Mucosa of gallbladder (tissue), 1 donor: ENCODE measurements at places on chromosomes 2 and 18.

DNA sequence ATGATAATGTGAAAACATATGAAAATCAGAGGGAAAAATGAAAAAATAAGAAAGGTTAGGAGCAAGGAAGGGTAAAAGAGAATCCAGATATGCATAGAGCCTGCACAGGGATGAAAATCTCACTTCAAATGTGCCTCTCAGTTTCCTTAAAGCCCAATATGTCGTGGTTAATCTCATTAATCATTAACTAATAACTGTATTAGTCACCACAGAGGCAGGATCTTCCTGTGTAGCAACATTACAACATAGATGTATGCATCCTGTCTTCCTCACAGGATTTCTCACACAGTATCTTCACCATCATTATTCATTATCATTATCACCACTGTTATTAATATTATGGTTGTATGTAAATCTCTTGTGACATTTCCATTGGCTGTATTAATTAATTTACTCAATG is 361.2 kb upstream of the SOX11 start:
- DNase-seq, result no peak

GRCh38 chr2:149410701-149411484 is 80.5 kb downstream of the LYPD6 start:
- DNase-seq, result no peak

- DNase-seq, result no peak
These were observed 373.1 kb upstream of the NETO1 start for GRCh38 chr18:73240899-73241298.

- no peak for DNase-seq
These were observed 66.3 kb downstream of the MYCN start for GRCh38 chr2:16006537-16007166.

DNA sequence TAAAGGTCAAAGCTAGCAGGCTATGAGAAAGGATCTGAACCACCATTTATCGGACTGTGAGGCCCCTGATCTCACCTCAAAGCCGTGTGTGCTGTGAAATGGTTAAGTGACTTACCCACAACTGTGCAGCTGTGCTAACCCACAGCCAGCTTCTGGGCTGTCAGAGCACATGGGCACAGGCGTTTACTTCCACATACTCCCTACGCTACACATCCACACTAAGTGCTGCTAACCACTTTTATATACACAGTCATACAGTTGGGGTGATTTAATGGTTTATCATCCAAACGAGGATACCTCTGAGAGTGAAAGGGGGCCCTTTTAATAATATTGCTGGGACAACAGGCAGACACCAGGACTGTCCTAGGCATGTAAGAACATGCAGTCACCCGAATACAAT is 37.3 kb downstream of the CYRIA start:
- DNase-seq, result no peak

- no peak for DNase-seq
These were observed 260.3 kb downstream of the SATB2 start for GRCh38 chr2:199197448-199197847.

GRCh38 chr18:75635096-75635495 is 207.6 kb upstream of the SMIM21 start:
- DNase-seq, result no peak

DNA sequence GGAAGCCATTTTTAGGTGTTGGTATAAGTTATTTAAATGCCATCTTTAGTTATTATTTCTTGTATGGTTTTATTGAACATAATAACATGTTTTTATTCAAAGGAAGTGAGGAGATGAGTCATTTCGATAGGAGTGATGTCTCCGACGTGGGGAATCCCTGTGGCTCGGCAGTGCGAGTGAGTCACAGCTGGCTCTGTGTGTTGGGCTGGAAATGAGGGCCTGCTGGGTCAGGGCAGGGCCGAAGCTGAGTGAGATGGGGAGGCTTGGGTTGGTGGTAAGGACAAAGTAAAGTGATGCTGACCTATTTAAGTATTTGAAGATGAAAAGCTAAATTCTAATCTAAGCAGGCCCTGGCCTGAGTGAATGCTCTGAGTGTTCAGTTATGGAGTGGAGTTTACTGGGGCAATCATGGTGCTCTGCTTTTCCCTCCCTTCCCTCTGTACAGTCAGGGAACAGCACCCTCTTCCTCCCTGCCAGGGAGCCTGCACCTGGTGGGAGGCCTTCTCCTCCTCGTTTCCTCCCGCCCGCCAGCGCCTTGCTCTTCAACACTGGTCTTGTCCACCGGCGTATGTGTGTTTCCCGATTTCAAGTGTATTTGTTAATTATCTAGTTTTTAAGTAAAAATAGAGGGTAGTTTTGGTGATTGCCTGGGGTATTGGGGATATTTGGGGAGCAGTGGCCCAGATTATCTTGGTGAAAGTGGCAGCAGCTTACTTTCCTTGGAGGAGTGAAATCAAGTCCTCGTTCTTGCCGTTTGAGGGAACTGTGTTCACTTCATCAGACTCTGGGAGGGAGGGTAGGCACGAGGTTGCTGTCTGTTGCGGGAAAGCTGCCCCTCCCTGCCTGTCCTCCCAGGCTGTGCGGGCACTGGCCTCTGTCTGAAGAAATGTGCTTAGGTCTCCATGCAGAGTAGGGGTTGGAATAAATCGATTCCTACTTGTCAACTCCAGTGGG is 157.0 kb downstream of the LDLRAD4 start:
- DNase-seq, result peak; percentile 50

DNA sequence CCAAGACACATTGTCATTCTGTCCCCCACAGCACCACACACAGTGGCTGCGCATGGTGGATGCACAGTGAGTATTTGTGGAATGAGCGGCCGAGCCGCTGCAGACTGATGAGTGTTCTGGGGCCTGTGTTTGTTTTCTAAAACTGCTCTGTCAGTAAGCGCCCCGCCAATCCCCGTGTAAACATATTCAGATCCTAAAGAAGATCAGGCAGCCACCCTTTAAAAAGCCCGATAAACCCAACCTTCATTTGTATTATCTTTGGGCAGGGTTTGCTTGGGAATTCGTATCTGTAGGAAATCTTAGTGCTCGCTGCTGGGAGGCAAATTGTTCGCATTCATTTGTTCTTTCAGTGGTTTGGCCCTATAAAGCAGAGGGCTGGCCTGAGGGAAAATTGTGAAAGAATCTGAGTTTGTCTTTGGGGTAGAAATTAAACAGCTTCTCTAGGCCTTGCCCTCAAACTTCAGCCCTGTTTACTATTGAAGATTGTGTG is 68.6 kb downstream of the TGOLN2 start:
- DNase-seq, result no peak

DNA sequence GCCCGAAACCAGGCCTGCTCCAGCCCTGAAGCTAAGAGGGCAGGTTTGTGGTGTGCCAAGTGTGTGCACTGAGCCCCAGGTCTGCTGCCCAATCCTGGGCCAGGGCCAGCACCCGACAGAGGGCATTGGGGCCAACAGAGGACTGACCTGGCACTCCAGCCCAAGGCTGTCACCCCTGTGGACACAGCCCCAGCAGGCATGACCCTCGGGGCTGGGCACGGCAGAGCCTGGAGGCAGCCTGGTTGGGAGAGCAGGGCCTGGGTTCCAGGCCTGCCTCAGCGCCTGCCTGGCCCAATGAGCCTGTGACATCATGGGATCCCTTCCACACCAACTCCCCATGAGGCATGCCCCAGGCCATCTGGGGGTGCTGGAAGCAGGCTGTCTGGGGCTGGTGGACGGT is 10.8 kb upstream of the SNED1 start:
- DNase-seq, result no peak
